ENCODE measurements at places on chromosomes 13 and 19.

- DNase-seq: no peak
Measured at GRCh38 chr19:57949702-57950101, 2.2 kb upstream of the ZNF256 start.

GRCh38 chr13:48902368-48902767, 73.3 kb upstream of the FNDC3A start:
- DNase-seq: no peak

- no peak for DNase-seq
Measured at GRCh38 chr13:43574605-43575004, 212.2 kb downstream of the ENOX1 start.

DNA sequence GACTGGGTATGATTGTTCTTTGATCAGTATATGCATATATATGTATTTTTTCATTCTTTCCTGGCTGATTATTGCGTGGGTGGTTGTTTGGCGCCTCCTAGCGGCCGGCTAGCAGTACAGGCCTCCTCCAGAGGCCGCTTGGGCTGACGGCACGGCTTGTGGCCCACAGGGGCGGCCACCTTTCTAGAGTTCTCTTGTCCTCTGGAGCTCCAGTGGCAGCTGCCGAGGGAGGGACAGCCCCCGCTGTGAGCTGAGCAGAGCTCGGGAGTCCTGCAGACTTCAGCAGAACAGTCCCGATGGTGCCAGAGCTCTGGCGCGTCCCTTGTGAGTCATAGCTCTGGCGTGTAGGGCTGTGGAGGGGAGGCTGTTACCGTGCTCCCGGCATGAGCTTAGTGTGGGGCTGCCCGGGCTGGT, 22.5 kb upstream of the ZNF429 start:
- DNase-seq: peak; percentile 70

GRCh38 chr19:31279436-31279765, 69.8 kb downstream of the TSHZ3 start:
- no peak for DNase-seq

GRCh38 chr19:31664096-31664495, 314.9 kb upstream of the TSHZ3 start:
- no peak for DNase-seq

DNA sequence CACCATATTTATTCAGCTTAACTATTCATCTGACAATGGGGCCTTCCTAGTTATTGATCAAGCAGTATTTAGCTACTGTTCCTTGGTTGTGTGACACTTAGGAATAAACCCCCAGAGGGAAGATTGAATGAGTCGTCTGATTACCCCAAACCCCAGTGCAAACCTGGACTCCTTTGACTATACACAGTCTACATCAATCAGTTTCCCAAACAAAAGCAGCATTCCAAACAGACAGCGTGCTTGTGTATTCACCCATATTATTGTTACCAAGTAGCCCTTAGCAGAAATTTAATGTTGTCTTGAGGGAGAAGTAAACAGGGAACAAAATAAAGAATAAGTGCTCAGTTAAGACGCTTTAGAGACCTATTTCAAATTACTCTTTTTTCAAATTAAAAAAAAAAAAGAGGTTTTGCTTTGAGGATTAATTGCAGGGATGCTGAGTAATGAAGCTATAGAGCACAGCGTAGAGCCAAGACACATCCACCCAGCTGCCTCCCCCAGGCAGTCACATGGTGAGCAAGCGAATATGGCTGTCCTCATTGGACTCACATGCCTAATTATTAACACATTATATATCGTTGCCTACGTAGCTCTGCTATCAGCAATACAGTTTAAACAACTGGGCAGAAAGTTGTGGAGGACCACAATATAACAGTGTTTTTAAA, 14.7 kb upstream of the B3GLCT start:
- no peak for DNase-seq

DNA sequence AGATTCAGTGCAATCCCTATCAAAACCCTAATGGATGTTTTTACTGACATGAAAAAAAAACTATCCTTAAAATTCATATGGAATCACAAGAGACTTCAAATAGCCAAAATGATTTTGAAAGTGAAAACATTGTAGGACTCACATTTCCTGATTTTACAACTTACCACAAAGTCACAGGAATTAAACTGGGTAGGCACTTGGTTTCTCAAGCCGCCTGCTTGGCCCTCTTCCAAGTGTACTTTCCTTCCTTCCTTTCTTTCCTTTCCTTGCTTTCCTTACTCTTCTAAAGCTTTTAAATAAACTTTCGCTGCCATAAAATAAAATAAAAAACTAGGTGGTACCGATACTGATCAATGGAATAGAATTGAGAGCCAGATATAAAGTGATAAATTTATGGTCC, 21.0 kb upstream of the CD33 start:
- DNase-seq: no peak

GRCh38 chr13:99746637-99747402, 224.7 kb downstream of the ZIC5 start:
- DNase-seq: no peak

DNA sequence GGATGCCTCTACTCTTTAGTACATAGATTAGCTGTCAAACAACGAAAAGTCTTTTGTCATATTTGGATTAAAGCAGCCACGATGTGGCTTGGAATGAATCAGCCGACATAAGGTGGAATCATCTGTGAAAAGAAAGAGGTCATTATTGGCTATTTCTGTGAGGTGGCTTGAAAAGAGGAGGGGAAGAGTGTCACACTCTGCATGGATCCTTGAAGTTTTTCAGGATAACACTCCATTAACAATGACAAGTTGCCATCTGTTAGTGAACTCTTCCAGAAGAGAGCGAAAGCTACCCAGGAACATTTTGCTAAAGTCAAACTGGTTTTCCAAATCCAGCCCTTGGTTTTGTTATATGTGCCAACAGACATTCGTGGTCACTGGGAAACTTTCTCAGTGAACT, 1604.8 kb downstream of the OLFM4 start:
- no peak for DNase-seq

DNA sequence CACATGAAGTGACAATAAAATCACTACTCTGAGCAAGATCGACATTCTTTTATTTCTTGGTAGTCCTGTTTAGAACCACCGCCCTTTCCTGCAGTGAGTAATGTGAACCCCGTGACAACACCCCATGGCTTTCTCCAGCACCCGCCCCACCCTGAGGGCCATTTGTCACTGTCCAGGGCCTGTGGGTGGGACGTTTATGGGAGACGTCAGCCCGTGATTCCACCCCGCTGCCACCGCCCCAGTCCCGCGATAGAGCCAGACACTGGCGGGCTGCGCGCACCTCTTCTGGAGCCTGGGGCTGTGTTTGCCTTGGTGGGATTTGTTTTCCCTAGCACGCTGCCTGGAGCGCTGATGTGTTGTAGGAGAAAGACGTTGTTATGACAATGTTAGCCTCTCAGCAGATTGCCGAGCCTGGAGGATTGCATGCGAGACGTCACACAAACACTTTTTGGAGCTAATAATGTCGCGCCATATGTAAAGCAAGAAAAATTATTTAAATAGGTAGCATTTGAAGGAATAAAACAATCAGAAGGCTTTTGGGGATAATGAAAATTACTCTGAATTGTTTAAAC, 263.7 kb downstream of the TEX29 start:
- no peak for DNase-seq

DNA sequence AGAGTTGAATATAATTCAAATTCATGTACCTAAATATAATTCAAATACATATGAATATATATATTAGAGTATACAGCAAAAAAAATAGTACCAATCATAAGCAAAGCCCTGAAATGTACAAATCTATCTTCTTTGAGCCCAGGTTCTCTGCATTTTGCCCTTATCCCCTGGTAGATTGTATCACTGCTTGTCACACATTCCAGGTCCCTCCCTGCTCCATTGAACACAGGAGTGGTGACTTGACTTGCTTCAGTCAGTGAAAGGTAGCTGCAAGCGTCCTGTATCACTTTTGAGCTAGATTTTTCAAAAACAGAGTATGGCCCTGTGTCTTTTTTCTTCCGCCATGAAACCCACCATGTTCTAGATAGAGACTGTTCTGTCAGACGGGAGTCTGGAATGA, 369.4 kb downstream of the LIG4 start:
- no peak for DNase-seq

DNA sequence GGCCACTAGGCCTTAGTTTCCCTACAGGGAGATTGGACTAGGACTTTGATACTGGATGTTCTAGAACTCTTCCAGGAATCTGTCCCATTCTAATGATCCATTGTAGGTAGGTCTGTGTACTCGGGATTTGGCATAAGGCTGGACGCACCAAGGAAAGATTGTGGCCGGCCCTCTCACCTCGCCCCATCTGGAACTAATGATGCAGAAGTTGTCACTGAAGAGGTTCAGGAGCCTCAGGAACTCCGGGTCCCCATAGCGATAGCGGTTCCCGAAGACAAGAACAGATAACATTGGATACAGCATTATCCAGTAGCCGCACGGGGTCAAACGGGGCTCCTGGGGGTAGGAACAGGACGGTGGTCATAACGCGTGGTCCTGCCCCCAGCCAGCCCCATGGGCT, 11.2 kb downstream of the EGLN2 start:
- no peak for DNase-seq

DNA sequence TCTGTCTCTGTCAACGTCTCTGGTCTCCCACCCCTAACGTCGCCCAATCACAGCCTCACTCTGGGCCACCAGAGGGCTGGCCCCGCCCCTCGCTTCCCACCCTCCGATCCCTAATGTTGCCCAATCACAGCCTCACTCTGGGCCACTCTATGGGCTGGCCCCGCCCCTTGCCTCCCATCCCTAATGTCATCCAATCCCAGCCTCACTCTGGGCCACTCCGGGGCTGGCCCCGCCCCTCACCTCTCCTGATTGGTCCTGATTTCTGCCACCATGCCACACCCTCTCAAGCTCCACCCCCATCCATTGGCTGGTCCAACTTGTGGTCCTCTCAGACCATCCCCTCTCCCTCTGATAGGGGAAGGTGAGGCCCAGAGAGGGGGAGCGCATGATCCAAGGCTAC, 24.9 kb downstream of the CELF5 start:
- no peak for DNase-seq

- DNase-seq: no peak
Measured at GRCh38 chr19:36916991-36917390, 859 bp downstream of the ZNF568 start.

GRCh38 chr19:3365093-3365835, 1.1 kb upstream of the NFIC start:
- DNase-seq: no peak

DNA sequence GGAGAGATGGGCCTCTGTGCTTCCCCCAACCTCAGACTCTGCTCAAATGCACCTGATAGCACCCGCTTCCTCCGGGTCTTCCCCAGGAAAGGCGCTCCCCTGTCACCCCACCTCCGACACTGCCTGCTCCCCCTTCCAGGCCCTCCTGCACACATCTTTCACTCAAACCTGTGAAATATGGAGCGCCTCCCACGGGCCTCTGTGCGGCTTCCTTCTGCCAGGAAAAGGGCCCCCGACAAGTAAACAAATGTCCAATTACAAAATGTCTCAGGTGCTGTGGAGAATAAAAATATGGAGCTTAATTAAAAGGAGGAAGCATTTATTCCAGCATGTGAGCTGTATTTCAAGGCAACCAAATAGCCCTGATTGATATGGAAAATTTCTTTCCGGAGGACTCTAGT, 15.6 kb upstream of the CCNE1 start:
- no peak for DNase-seq

- DNase-seq: no peak
Measured at GRCh38 chr19:31969016-31969415, 376.4 kb upstream of the ZNF507 start.

DNA sequence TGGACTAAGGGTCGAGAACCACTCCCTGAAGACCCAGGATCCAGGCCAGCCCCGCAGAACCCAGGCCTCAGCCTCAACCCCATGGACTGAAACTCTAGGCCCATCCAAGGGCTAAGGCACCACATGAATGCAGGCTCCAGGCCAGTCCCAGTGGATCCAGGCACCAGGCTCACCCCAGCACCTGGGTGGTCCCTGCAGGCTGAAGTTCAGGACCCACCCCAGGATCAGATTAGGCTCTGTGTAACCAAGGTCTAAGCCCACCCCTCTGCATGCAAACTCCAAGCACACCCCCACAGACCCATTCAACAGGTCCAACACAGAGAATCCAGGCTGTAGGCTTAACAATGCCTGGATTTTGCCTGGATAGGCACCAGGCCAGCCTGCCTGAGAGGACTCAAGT, 1876.2 kb downstream of the PCDH9 start:
- DNase-seq: no peak

DNA sequence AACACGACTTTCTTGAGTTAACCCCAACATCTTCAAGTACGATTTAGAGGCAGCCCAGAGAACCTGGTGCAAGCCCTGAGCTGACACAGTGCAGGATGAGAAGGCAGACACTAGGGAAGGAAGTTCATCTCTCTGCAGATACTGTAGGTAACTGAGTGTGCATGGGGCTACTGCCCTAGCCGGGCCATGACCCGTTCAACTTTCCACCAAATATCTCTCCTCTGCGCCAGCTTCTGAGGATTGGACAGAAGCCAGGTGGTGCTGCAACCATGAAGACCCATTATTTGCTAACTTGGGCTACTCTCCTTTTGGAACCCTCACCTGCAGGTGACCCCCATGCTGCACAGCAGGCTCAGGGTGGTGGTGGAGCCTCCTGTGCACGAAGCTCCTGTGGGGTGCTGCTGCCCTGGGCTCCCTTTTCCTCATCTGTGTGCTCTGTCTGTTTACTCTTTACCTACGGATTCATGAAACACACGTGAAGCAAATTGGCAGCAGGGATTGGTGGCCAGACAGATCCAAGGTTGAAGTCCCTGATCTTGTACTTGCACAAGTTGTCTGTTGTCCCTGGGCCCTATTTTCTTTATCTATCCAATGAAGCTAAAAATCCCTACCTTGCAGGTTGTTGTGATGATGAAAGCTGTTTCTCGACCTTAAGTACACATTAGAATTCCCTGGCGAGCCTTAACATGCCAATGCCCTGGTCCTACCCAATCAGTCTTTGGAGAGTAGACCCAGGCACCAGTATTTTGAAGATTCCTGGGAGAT, 227.8 kb downstream of the LACC1 start:
- DNase-seq: no peak

- DNase-seq: no peak
Measured at GRCh38 chr13:35833608-35834275, 297.4 kb downstream of the DCLK1 start.

DNA sequence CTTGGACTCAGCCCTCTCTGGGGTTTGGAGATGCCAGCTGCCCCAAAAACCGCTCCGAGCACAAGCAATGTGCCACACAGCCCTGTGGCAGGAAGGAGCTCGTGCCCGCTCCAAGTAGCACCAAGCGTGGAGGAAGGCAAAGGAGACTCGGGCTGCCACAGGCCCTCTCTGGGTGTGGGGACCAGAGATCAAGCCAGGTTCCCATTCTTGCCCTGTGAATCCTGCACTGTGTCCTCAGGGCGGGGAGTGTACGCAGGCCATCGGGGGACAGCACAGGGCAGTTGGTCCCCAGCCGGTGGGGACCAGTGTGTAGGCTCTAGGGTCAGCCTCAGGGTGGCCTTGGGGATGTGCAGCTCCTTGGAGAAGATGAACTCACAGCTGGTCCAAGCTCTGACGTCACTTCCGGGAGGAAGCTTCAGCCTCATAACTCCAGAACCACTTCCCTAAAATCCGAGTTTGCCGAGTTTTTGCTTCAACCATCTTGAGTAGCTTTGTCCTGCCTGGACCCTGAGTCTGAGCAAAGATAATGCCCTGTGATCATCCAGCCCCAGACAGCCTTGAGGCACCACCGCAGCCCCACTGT, 9.3 kb upstream of the CPAMD8 start:
- DNase-seq: no peak

- DNase-seq: no peak
Measured at GRCh38 chr19:35908010-35908441, at the start of gene TYROBP. TYROBP (minus strand) TSS chr19:35908295; CDS start chr19:35908228, 67 bp downstream.

GRCh38 chr19:29666578-29667386, 1.5 kb downstream of the PLEKHF1 start:
- peak; percentile 38 for DNase-seq

Measured in activated CD4-positive, alpha-beta memory T cell treated with anti-CD3 and anti-CD28 coated beads, Interleukin-2, amount 10 ng/mL, durations not matched to agents 7 days and 5 days (primary cell).